ENCODE measurements at places on chromosomes 5 and 9. TPM values are rescaled to one million over a fixed set of nuclear protein-coding genes. Genes with fewer than 3 reads are reported as not detected.

SLC9A3 gene
- polyA plus RNA-seq: 0.45 TPM

CENPK gene
- 0.56 TPM for polyA plus RNA-seq

SAXO1 gene
- polyA plus RNA-seq: not detected

ITGA1 gene
- polyA plus RNA-seq: 2.4 TPM

TAF11L11 gene
- not detected for polyA plus RNA-seq

WDR38 gene
- not detected for polyA plus RNA-seq

CYLC2 gene
- not detected for polyA plus RNA-seq

PPP1R26 gene
- 5.9 TPM for polyA plus RNA-seq
